ENCODE measurements at places on chromosomes 16 and 17.

DNA sequence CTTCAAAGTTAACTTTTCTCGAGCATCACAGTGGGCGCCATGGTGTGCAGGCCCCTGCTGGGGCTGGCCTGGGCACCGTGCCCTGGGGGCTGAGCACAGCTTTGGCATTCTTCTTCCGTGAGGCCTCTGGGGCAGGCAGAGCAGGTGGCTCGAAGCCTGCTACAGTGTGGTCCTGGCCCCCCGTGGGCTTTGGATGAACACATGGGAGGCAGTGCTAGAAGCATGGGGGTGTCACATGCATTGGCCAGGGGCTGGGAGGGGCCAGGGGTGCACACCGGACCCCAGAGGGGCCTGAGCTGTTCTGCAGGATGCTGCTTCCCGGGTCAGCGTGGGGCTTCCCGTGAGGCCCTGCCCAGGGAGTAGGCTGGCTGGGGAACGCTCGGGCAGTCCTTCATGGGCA lies 12.1 kb upstream of the C16orf74 start:
- no peak for DNase-seq

DNA sequence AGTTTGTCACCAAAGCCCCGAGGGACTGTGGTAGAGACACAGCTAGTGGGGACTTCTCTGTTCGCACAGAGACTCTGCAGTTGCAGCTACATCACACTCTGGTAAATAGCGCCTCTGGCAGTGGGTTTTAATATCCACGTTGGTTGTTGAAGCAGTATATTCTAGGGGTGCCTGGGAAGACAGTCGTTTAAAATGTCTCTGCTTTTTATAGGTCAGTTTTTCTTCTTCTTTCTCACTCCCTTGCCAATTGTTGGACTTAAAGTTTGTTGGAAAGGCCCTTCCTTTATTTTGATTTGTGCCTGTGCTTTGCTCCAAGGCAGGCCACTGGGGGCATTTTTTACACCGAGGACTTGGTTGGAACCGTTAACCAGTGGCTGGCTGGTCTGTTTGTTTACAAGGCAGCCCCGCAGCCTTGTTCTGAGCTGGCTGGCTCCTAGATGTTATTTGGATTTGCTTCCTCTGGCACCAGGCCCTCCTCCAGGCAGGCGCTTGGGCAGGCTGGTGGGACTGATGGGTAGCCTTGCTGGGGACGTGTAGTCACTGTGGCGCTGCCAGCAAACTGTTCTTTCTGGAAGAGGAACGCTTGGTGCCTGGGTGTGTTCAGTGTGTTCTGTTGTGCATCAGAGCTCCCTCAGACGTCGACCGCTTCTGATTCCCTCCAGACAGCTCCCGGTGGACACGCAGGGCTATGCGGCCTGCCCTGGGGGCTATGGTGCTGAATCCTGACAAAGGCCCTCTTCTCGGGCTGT lies 218.2 kb upstream of the CHMP6 start:
- DNase-seq = no peak

- peak; percentile 20 for DNase-seq
Measured at GRCh38 chr17:29042679-29043538, at the start of gene PIPOX. TSS of gene PIPOX (plus strand) at chr17:29043141. CDS start at chr17:29043226, 85 bp downstream.

GRCh38 chr17:14815079-14815478 lies 450.0 kb downstream of the PMP22 start:
- DNase-seq = peak; percentile 81

DNA sequence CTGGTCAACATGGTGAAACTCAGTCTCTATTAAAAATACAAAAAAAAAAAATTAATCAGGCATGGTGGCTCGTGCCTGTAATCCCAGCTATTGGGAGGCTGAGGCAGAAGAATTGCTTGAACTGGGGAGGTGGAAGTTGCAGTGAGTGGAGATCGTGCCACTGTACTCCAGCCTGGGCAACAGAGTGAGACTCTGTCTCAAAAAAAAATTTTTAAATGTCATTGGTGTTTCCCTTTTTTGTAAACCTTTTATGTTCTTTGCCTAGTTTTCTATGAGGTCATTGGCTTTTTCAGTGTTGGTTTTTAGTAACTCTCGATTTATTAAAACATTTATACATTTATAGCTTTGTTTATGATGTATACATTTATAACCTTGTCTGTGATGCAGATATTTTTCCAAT lies 18.2 kb downstream of the NLRC5 start:
- no peak for DNase-seq

GRCh38 chr17:64278614-64279013 lies 15.6 kb upstream of the TEX2 start:
- DNase-seq = peak; percentile 96

DNA sequence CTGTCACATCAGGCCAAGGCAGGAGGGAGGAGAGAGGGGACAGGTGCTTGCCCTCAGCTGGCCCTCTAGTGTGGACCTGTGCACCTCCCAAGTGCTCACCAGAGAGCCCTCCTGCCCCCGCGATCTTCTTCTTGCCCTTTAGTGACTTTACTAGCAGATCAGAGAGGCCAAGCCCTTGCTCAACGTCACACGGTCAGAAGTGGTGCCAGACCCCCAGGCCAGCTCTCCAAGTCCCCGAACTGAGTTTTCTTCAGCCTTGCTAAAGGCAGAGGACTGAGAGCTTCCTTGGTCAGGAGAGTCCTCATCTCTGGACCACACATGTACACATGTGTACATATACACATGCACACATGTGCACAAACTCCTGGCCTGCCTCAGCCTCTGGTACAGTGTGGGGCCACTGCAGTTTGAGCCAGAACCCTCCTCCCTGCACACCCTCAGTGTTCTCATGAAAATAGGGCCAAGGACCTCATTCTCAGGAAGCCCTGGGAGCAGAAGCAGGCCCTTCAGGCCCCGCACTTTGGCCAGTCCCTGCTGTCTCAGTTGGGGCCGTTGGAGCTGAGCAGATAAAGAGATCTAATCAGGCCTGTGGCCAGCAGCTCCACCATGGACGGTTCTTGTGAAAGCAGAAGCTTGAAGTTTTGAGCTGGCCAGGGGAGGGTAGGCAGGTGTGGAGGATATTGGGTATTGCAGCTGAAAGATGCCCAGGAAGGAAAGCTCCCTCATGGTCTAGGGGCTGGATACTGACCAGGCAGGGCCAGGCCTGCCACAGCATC lies 7.4 kb upstream of the EPX start:
- no peak for DNase-seq

GRCh38 chr17:62600805-62601204 lies 26.7 kb upstream of the MRC2 start:
- DNase-seq = no peak

GRCh38 chr16:88473666-88474534 lies 20.8 kb downstream of the ZFPM1 start:
- no peak for DNase-seq

DNA sequence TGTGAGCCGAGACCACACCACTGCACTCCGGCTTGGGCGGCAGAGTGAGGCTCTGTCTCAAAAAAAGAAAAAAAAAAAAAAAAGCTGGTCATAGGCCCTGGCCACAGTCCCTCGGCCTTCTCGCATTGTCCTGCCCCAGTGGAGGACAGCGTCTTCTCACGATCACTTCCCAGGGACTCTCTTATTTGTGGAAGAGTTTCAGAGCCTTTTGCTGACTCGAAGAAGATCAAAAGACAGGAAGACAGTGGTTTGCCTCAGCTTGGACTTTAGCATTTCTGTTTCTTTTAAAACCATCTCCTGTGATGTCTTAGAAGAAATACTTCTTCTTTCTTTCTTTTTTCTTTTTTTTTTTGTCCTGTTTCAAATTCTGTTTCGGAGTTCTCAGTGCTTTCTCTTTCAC lies 210.0 kb downstream of the FTO start:
- no peak for DNase-seq

GRCh38 chr17:37089956-37090355 lies 141.2 kb downstream of the AATF start:
- no peak for DNase-seq

DNA sequence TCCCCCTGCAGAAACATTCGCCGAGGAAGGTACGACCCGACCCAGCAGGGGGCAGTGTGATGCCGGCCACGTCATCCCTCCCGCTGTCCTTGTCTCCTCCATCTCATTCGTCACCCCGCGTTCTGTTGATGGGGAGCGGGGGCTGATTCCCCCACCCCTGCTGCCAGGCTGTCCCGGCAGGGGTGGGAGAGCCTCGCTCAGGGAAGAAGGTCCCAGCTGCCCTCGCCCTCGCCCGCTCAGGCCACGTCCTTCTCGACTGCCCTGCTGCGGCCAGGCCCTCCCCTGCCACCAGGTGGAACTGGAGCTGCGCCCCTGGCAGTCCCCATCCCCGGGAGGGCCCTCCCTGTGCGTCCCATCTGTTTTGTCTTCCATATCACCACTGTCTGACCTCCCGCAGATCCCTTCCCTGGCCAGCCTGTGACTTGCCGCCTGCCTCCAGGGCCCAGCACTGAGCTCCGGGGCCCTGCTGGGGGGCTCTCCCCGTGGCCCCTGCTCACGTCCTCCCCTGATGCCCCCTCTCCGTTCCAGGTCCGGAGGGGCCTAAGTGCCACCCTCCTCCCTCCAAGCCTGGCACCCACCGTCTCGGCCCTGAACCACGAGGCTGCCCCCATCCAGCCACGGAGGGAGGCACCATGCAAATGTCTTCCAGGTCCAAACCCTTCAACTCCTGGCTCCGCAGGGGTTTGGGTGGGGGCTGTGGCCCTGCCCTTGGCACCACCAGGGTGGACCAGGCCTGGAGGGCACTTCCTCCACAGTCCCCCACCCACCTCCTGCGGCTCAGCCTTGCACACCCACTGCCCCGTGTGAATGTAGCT lies 20.6 kb downstream of the ADAM11 start:
- DNase-seq = peak; percentile 73

DNA sequence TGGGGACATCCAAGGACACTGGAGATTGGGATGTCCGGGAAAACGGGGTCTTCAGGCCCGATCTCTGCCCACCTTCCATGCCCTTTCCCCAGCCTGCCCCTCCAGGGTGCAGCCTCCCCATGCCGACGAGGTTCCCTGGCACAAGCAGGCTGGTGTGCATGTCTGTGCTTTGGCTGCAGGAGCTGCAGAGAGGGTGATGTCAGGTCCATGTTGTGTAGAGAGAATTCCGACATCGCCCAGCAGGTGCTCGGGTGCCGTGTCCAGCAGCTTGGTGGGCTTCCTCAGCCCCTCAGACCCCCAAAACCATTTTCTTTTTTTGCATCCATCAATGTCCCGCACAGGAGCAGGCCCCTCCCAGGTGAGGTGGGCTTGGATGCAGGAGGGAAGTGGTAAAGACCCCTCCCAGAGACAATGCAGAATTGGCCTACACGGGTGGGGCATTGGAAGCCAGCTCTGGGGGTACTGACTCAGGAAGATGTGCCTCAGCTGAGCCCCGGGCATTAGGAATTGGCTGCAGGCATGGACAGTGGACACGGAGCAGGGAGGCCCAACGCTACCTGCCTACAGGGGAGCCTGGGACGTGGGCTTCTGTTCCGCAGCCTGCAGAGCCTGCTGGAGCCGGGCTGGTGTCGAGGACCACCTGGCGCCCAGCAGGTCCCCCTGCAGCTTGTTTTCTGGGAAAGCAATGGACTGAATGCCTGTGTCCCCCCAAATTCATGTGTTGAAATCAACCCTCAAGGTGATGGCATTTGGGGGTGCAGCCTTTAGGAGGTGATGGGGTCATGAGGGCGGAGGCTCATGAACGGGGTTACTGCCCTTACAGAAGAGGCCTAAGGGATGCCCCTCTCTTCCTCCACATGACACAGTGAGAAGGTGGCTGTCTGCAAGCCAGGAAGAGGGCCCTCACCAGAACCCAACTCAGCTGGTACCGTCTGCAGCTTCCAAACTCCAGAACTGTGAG lies 97.5 kb downstream of the METRNL start:
- DNase-seq = no peak
